ENCODE measurements at places on chromosomes 13 and 19. TPM values are rescaled to one million over a fixed set of nuclear protein-coding genes. Genes with fewer than 3 reads are reported as not detected.

The KLK3 gene
- total RNA-seq = not detected

The LPAR2 gene
- 0.81 TPM for total RNA-seq

The TRIM28 gene
- 211 TPM for total RNA-seq

The PCDH17 gene
- total RNA-seq = under 0.01 TPM

The IGSF23 gene
- total RNA-seq = not detected

The LRRC25 gene
- not detected for total RNA-seq

The ZNF844 gene
- 5.4 TPM for total RNA-seq

The SMAD9 gene
- total RNA-seq = 7.1 TPM

The CEACAM3 gene
- not detected for total RNA-seq

The C13orf46 gene
- total RNA-seq = 0.15 TPM

The NUMBL gene
- 61.5 TPM for total RNA-seq

All from cardiac ventricle fibroblast (primary cell).